ENCODE measurements at places on chromosomes 7 and 10.

- DNase-seq: no peak
Observed at GRCh38 chr10:47237316-47238260, 62.4 kb upstream of the GDF10 start.

DNA sequence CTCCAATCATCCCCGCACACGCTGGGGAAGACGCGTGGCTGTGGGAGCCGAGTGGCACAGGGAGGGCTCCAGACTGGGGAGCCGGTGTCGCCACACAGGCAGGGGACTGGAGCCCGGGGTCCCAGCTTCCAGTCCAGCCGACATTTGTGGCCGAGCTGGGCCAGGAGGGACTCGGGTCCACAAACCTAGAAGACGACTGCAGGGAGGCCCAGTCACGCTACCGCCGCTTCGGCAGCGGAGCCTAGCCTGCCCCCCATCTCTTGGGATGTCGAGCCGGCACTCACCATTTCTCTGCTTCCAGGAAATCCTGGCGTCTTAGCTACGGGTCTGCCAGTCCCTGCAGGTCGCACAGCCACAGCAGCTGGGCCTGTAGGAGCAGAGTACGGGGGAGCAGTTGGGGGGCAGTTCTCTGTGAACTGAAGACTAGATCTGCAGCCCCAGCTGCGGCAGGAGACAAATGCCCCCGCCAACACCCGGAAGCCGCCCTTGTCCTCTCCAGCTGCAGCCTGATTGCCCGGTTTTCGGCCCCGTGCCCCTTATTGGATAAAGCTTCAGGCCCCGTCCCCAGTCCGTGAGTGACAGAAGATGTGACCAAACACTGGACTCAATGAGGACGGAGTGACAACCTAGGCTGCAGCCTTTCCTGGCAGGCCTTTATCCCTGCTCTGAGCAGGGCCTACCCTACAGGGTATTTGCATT, 270.7 kb downstream of the ZNF33B start:
- peak; percentile 52 for DNase-seq

DNA sequence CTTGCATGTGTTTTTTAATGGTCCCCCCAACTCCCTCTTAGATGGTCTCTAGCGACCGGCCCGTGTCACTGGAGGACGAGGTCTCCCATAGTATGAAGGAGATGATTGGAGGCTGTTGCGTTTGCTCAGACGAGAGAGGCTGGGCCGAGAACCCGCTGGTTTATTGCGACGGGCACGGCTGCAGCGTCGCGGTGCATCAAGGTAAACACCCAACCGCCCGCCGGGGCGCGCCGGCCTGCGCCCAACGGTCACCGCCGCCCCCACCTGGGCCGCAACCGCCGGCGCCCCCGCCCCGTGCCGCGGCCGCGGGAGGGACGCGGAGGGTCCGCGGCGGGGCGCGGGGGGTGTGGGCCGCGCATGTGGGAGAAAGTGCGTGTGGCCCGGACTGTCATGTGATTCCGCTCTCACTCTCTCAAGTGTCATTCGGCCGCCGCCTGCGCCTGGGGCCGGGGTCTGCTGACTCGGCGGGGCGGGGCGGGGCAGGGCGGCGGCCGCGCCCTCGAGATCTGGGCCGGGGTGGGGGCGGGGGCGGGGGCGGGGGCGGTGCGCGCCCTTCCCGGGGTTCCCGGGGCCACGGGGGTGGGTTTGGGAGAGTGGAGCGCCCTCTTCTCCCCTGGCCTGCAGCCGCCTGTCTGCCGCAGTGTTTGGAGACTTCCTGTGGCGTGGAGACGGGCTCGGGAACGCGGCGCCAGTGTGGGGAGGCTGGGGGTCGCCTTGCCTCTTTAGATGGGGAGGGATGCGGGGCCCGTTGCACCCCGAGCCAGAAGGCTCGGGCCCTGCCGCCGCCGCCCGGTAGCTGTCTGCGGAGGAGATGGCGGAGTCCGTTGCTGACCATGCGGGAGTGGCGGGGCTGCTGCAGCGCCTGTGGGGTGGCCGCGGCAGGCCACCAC, 817 bp downstream of the MLLT10 start:
- peak; percentile 37 for DNase-seq

DNA sequence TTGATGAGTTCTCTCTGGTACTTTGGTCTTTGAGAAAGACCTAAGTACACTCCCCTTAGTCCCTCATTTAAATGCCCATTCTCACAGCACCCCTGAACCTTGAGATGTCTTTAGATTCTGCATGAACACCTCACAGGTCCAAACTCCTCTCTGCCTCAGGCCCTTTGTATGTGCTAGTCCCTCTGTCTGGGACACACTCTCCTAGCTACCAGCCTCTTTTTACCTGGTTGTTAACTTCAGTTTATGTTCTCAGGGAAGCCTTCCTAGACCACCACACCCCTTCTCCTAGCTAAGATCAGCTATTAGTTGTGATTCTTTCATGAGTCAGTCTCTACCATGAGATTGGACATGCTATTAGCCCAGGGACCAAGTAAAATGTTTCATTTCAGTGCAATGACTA, 86.4 kb downstream of the PLCE1 start:
- DNase-seq: no peak

- no peak for DNase-seq
Observed at GRCh38 chr10:36573246-36573645, 552.2 kb upstream of the ANKRD30A start.

DNA sequence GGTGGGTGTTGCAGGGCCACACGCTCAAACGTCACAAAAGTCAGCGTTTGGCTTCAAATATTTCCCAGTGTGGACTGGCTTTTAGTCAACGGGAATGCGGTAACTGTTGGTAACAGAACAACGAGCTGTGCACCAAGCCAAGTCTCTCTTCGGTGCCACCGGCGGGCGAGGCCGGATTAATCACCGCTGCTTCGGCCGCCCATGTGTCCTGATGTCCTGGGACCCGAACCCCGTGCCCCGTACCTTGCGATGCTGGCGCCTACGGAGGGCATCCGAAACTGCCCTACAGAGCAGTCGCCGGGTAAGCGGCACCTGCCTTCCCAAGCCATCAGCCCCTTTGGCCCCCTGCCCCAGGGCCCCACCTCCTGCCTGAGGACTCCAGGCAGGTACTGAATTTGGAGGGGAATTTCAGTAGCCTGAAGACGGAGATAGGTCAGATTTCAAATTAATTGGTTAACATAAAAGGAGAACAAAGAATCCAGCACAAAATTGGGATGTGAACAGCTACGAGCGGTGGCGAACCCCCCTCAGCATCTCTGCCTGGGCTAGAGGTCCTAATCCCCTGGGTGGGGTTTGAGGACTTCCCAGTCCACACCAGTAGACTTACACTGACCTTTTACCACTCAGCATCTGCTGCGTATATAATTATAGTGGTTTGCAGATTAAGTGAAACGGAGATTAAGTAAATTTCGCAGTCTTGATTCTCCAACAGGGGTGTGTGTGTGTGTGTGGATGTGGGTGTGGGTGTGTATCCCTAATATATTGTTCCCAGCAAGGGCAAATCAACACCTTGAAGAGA, at the start of gene LRRC72:
Gene LRRC72 (plus strand): TSS at position 84 of the 799 bp plus-strand sequence. CDS start 128 bp downstream, at position 212.
- DNase-seq: no peak

DNA sequence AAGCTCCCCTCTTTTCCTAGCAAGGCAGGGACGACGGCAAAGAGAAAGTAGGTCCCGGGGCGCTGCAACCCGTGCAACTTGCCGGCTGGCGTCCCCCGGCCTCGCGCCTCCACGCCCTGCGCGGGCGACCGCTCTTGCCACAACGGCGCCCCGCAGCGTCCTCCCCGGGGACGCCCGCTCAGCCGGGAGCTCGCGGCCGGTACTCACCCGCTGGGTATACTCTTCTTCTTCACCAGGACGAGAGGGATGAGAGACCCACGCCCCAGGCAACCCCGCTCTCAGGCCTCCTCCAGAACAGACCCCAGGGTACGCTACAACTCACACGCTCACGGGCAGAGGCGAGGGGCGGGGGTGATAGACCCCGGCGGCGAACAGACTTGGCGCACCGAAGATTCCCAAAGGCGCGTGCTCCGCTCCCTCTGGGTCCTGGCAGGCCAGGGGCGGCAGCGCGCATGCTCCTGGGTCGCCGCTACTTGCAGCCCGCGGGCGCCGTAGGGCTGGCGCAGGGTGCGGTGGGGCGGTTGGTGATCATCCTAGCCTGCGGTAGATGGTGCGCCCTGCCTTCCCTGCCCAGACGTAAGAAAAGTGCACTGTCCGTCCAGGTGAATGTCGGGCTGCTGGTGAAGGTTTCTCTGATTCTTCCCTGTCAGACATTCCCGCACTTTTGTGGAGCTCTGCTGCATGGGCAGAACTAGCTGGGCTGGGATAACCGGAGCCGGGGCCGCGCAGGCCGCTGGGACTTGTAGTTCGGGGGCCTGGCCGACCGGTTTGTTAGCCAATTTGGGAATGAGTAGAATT, at the start of gene CC2D2B:
Gene CC2D2B (plus strand): TSS at position 520 of the 798 bp plus-strand sequence. CDS start 3,349 bp downstream, outside the sequence.
- peak; percentile 54 for DNase-seq
